ENCODE measurements at places on chromosomes 13 and 19.

- DNase-seq, result peak; percentile 94
These were observed 180.5 kb downstream of the COL4A1 start for GRCh38 chr13:110126391-110126961.

DNA sequence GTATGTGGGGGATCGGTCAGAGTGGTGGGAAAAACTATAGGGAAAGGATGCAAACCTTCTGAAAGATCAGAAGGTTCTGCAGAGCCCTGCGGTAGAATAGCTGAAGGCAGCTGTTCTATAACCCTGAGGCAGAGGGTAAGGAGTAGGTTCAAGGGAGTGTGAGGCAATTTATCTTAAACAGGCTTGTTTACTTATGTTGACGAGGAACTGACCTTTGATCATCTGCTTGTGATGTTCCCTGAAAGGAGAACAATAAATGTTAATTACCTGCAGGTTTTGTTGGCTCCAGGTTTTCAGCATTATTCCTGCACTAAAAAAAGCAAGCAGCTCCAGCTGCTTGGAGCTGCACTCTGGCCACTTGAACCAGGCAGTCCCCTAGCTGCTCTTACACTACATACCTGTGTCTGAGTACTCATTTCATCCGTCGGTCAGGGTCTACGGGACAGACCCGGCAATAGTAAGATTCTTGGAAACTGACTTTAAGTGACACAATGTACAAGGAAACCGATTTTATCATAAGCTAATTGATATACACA is 202.1 kb downstream of the TBC1D4 start:
- no peak for DNase-seq

DNA sequence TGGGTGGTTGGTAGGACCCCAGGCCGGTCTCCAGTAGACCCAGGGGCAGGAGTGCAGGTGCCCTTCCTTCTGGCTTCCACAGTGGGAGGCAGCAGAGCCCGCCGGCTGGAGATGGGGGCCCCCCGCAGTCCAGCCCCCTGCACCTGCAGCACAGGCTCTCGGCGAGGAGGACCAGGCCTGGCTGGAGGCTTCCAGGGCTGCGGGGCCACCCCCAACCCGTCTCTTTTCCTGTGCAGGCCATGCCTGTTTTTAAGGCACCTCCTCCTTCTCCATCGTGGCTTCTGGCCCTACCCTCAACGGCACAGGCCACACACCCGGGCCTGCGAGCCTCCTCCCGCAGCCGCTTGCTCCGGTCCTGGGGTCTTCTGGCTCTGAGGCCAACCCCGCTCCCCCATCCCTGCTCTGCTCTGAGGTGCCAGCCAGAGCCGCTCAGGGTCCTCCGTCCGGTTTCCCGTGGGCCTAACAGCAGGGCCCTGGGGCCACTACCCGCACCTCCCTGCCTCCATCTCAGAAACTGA is 77.2 kb upstream of the ANKRD10 start:
- no peak for DNase-seq

DNA sequence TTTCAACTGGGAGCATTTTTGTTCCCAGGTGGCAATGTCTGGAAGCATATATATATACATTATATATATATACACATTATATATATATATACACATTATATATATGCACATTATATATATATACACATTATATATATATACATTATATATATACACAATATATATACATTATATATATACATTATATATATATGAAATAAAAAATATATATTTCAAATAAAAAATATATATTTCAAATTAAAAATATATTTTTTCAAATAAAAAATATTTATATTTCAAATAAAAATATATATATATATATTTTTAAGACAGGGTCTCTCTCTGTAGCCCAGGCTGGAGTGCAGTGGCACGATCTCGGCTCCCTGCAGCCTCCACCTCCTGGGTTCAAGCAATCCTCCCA is 61.5 kb downstream of the ADGRE1 start:
- DNase-seq, result no peak

DNA sequence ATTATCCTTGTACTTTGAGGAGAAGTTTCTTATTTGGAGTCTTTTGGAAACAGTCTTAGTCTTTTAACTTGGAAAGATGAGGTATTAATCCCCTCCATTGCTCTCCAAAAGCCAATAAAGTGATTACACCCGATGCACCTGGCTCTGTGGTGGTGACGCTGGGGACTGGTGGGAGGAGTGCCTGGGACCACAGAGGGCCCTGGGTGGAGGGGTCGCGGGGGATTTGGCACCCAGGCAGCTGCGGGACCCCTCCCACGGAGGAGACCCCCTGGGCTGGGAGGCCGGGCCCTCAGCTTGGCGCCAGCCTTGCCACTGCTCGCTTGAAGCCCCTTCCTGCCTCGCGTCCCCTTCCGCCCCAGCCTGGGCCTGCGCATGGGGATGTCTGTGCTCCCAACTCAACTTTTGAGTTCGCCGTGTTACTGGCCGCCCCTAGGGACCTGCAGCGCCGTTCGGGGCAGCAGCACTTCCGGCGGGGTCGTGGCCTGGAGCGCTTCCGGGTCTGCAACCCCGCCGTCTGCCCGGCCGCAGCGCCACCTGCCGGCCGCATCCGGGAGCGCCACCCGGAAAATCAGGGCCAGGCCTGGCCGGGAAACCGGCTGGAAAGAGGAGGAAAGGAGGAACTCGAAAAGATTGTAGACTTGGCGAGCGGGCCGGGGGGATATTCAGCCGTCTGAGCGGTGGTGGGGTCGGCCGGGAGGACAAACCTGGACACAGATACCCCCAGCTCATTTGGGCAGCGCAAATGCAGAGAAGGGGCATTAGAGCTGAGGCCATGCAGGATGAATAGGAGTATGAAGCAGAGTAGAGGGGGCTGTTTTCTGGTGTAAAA is 8.4 kb downstream of the PEAK3 start:
- peak; percentile 80 for DNase-seq

DNA sequence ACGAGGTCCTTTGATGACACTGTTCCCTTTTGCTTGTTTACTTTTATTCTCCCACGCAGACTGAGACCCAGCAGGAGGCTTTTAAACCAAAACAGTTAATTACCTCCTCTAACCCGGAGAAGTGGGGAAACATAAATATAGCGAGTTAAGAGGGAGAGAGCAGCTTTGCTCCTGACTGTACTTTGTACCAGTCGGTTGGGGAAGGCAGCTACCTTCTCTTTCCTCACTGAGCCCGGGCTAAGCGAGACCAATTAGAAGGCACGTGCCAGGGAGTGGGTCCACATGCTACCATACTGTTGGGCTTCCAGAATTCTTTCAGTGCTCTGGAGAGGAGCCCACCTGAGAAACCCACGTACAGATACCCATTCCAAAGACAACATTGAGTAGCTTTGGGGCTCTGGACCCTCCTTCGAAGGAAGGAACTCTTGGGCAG is 124.2 kb downstream of the ZIC5 start:
- no peak for DNase-seq

GRCh38 chr19:16041991-16042386 is 34.3 kb upstream of the TPM4 start:
- no peak for DNase-seq

DNA sequence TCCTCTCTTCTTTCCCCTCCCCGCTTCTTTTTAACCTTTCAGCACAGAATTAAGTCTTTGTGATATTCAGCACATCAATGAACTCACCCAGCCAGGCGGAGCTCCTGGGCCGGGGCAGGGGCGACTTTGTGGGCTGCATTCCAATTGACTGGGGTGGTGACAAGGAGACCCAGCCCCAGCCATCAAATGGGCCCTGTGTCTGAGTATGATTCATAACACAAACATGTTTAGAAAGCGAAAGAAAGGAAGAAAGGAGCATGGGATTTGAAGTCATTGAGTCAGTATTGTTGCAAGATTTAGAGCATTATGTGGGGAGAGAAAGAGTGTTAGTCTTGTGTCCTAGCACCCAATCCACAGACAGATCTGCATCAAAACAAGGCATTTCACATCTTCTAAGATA is 185.3 kb downstream of the LHFPL6 start:
- DNase-seq, result peak; percentile 78

GRCh38 chr13:91399189-91400062 is 1.0 kb downstream of the GPC5 start:
- no peak for DNase-seq

- no peak for DNase-seq
These were observed 219.0 kb downstream of the COG6 start for GRCh38 chr13:39874331-39875053.

GRCh38 chr13:56909896-56910600 is 230.7 kb upstream of the PRR20A start:
- DNase-seq, result no peak

DNA sequence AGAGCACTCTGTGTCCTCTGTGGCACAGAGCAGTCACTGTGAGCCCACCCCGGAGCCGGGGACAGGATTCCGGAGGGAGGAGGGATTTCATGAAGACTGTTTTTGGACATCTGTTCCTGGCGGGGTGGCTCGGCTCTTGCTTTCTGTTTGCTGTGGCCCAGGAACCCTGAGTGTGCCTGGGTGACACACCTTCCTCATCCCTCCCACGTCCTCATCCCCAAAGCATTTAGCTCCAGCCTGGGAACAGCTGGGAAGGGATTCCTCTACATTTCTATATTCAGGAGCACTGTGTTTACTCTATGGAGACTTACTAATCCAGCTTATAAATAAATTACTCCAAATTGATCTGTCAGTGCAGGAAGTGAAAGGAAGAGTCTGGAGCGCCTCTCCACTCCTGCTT is 97.8 kb upstream of the UBL3 start:
- DNase-seq, result peak; percentile 38

DNA sequence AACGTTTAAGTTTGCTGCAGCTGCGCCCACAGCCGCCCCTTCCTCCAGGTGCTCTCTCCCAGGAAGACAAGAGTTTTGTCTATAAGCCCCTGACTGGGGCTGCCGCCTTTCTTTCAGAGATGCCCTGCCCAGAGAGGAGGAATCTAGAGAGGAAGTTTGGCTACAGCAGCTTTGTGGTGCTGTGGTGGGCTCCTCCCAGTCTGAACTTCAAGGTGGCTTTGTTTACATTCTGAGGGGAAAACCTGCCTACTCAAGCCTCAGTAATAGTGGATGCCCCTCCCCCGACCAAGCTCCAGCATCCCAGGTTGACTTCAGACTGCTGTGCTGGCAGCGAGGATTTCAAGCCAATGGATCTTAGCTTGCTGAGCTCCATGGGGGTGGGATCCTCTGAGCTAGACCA is 6.4 kb upstream of the ERICH6B start:
- DNase-seq, result no peak

DNA sequence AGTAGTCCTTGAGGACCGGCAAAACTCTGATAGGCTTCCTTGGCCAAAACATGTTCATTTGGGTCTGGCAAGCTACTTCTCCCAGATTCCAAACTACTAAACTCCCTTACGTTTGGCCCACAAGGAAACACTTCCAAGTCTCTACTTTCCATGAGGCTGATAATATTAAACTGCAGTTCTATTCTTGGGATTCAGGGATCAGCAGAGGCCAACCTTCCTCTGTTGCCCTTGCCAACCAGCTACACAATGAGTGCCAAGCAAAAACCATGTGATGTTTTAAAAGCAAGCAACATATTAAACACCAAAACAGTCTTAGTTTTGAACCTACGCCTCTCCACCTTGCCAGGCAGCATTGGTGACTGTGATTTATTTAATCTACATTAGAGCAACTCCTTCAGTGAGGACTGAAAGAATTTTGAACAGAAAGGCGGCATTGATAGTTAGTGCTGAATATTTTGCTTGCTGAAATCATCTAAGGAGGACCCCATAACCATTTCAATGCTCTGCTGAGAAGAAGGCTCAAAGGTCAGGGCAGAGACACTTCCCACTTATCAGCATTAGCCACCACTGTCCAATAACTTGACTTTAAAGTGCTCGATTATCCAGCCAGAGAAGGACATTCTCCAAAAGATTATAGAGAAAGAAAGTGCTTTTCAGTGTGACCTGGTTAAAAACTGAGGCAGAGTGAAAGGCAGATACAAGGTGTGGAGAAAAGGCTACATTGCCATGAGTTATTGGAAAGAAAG is 287.1 kb downstream of the TBC1D4 start:
- no peak for DNase-seq

- no peak for DNase-seq
These were observed 13.6 kb downstream of the EPN1 start for GRCh38 chr19:55688422-55689218.

- peak; percentile 38 for DNase-seq
These were observed 1264.6 kb downstream of the PCDH9 start for GRCh38 chr13:65965501-65965900.

DNA sequence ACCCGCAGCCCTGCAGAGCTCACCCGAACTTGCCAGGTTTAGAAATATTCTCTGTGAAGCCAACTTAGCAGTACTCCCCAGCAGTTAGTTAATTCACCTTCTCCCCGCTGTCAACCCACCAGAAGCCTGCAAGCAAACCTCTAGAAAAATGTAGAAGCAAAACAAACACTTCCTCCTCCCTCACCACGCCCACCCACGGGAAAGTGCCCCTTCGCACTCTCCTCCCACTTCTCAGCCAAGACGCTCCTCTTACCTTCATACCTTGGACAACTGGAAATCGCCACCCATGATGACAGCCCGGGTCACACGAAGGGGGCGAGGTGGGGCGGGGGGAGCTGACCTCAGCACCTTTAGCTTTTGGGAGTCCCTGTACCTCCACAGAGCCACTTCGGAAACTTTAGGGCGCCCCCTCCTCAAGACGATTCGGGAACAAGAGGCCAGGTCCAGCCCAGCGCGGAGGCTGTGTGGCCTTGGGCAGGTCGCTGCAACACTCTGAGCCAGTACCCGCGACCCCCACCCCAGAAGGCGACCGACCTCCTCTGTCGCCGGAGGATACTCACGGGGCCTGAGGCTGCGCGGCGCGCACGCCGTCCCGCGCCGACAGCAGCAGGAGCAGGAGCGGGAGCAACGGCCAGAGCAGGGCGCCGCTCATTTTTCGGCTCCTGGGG is 485 bp downstream of the CPAMD8 start:
- no peak for DNase-seq

GRCh38 chr13:99777873-99778272 is 193.7 kb downstream of the ZIC5 start:
- no peak for DNase-seq

- peak; percentile 69 for DNase-seq
These were observed 3.5 kb upstream of the SLC1A5 start for GRCh38 chr19:46791944-46792343.

- no peak for DNase-seq
These were observed 3.9 kb downstream of the MBNL2 start for GRCh38 chr13:97226013-97226412.

DNA sequence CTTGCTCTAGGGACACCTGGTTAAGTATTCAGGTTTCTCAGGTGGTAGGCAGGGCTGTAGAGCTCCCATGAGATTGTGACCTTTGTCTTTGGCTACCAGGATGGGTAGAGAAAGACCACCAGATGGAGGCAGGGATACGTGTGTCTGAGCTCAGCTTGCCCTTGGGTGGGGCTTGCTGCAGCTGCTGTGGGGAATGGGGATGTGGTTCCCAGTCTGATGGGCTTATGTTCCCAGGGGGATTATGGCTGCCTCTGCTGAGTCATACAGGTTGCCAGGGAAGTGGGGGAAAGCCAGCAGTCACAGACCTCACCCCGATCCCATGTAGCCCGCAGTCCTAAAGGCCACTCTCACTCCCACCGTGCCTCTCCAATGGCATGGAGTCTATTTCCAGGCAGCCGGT is 659.9 kb upstream of the KLF12 start:
- no peak for DNase-seq

Measured in EL (cell line).